ENCODE measurements at places on chromosomes 12 and 14.

- DNase-seq: no peak
These were observed 53.8 kb downstream of the GXYLT1 start for GRCh38 chr12:42090899-42091298.

DNA sequence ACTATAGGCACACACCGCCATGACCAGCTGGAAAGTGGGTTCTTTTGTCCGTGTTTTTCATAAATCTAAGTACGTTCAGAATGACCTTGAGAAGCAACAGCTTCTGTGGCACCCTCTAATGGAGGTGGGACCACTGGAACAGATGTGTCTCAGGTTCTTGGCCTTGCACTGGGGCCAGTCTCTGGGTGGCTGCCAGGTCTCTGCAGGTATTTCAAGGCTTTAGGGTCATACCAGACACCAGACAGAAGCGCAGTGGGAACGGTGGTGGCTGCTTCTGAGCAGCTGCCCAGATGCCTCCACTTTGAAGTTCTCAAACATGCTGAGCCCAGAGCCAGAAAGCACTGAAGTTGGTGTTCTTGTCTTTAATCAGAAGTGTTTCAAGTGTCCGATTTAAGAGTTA, 75.0 kb upstream of the RBM19 start:
- DNase-seq: no peak

DNA sequence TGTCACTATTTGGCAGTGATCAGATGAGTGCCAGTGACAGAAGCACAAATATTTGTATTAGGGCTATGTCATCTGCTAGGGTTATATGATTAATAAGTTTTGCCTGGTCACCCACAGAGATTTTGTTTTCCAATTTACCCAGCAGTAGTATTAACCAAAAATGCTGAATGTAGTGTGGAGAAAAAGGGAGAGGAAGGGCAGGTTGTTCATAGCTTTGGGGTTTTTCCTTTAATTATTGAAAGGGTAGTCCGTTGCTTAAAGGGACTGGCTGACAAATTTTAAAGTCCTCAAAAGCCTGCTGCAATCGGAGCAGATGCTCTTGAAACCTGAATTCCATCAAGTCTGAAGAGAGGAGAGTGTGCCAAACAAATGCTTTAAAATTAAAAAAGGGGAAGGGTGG, 237.9 kb upstream of the CCDC196 start:
- no peak for DNase-seq

DNA sequence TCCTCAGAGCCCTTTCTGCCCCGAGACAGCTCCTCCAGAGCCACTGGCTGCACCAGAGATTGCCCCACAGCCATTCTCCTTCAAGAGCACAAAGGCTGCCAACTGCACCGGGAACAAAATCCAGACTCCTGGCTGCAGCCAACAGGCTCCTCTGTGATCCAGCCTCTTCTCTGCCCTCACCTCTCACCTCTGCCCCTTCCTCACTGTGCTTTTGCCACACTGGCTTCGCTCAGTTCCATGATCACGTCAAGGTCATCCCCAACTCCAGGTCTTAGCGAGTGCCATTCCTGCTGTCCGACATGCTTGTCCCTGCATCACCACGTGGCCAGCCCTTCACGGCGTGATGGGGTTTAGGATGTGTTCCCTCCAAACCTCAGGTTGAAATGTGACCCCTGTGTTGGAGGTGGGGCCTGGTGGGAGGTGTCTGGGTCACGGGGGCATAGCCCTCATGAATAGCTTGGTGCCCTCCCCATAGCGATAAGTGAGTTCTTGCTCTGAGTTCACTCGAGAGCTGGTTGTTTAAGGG, 149.3 kb downstream of the PIWIL1 start:
- no peak for DNase-seq

DNA sequence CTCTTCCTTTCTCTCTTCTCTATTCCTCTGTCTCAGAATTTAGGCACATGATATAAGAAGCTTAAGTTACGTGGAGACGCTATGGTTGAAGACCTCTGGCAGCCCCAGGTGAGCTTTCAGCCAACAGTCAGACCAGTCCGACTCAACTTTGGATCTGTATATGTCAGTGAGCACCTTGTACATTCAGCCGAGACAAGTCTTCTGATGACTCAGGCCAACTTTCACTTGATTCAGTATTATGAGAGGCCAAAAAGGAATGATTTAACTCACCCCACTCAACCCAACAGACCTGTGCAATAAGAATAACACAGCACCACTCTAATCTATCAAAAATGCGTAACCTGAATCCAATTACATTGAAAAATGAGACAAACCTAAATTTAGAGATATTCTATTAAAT, 47.5 kb upstream of the FOXG1 start:
- no peak for DNase-seq

GRCh38 chr14:21101802-21102413, 1.0 kb downstream of the TMEM253 start:
- no peak for DNase-seq

DNA sequence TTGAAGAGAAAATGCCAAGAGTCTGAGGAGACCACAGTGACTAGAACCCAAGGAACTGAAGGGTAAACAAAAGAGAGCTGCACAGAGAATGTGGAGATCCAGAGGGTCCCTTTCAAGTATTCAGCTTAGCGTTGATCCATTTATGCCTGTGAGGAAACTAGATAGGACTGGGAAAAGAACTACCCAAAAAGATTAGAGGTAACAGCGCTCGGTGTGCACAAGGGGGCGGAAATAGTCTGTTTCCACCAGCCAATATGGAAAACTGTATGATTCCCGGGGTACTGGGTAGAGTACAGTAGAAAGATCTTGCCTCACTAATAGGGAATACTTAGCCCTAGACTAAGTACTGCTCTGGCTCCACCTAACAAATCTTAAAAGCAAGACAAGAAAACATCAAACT, 135.5 kb downstream of the DPF3 start:
- DNase-seq: no peak

GRCh38 chr14:89451229-89451628, 34.2 kb upstream of the FOXN3 start:
- no peak for DNase-seq

GRCh38 chr14:68726093-68726695, 66.7 kb downstream of the ZFP36L1 start:
- no peak for DNase-seq
